ENCODE measurements at places on chromosomes 7 and 10.

- DNase-seq, result no peak
These were observed at the start of gene AQP1 for GRCh38 chr7:30911561-30911969. AQP1 (plus strand) TSS chr7:30911853; CDS start chr7:30911910, 57 bp downstream.

- DNase-seq, result no peak
These were observed 12.6 kb upstream of the FHIP2A start for GRCh38 chr10:114808982-114809381.

GRCh38 chr10:112382515-112383235 lies 8.8 kb downstream of the ACSL5 start:
- no peak for DNase-seq

- peak; percentile 15 for DNase-seq
These were observed 2.5 kb upstream of the MEST start for GRCh38 chr7:130489140-130489983.

GRCh38 chr10:120776442-120776841 lies 74.7 kb upstream of the WDR11 start:
- no peak for DNase-seq

DNA sequence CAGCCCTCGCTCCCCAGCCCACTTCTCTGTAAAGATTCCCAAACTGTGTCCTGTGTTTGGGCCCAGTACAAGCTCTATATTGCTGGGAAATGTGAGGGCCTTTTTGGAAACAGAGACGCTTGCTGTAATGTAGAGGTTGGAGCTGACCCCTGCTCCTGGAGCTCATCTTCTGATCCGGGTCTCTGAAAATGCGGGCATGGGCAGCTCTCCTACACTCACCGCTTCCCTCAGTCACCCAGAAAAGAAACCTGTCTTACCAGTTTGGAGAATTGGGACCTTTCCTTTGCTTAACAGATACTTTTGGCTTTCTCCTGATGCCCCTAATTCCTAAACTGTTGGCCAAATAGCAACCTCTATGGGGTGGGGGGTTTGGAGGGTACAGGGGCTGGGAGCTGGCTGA lies 18.2 kb downstream of the BAG3 start:
- no peak for DNase-seq

GRCh38 chr10:80509403-80510161 lies 28.1 kb upstream of the SH2D4B start:
- no peak for DNase-seq

- no peak for DNase-seq
These were observed 81.7 kb downstream of the NRP1 start for GRCh38 chr10:33252794-33253203.

GRCh38 chr7:138515001-138515528 lies 55.0 kb downstream of the TRIM24 start:
- peak; percentile 25 for DNase-seq

DNA sequence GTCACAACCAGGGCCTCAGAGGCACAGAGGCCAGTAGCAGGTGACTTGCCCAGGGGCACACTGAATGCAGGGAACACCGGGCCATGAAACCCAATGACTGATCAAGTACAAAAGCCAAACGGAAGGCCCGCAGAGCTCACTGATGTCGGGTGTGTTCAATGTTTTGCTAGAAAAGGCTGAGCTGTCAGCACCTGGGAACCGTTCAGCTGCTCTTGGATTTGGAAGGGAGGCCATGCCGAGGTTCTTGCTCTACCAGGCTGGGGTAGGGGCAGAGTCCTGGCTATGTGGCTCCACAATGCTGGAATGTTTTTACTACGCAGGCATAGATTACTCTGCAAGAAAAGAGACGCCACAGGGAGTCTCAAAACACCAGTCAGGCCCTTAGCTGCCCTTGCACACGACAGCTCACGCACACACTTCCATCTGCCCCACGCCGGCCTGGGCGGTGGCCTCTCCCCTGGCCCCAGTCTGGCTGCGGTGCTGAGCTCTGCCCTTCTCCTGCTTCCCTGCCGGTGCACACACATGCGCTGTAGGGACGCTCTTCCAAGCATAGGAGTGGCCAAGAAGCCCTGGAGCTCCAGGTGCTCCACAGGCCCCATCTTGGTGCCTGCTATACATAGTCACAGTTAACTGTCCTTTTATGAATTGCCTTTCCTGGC lies 79.9 kb downstream of the ZRANB1 start:
- DNase-seq, result no peak

DNA sequence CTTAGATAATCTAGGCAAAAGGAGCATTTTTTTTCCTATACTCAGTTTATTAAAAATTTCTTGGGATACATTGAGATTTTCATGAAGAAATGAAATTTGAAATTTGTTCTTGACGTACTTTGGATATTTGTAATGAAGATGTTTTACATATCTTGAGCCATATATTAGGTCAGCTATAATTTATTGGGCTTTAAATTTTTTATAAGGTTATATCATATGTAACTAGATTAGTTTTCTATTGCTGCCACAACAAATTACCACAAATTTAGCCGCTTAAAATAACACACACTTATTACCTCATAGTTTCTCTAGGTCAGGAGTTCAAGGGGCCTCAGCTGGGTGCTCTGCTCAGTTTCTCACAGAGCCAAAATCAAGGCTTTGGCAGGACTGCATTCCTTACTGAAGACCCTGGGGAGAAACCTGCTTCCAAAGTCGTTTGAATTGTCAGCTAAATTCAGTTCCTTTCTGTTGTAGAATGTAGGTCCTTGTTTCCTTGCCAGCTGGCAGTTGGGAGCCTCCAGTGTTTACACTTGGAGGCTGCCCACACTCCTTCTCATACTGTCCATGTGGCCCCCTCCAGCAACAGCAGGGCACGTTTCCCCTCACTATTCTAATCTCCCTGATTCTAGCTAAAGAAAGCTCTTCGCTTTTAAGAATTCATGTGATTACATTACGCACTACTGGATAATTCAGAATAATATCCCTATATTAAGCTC lies 42.6 kb upstream of the DNAH11 start:
- DNase-seq, result no peak

DNA sequence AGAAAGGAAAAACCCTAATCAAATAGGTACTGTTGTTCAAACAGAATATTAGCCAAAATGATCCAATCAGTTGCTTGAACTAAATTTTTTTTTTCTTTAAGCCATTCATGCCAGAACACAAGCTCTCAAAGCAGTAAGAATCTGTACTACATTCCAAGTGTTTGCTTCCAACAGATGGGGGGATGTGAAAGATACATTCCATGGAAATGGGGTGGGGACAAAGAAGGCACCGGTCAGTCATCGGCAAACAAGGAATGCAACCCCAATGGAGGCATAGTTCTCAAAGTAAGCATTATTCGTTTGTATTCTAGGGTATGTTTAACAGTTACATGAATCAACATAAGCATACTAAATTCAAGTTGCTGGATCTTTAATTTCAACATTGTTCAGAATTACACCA lies 32.5 kb downstream of the C10orf143 start:
- no peak for DNase-seq

- no peak for DNase-seq
These were observed 14.1 kb upstream of the DLD start for GRCh38 chr7:107876916-107877315.

DNA sequence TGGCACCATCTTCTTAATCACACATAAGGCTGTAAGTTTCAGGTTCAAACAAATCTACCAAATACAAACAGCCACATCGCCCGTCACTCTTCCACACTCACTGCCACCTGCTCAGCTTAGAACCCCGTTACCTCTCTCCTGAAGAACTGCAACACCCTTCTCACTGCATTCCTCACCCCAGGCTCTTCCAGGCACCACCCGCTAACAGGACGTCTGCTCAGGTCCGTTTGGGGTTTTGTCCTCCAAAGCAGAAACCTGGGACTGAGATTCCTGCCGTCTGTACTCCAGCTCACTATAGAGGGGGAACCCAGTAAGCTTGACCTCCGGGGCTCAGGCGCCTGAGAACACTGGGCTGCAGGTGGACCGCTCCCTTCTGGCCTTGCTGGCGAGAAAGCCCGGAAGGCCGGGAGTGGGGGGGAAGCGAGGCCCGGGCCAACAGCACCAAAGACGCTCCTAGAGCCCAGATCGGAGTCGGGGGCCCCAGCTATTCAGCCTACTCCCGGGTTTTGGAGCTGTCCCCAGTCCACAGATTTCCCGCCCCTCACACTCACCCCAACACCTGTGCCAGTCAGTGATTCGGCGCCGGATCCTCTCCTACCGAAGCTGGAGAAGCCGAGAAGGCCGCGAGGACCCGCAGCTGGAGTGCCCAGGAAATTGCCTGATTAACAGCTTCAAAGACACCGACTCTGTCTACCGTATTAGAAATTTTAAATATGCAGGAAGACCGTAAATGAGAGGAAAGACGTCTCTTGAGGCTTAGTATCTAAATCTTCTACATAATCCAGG lies at the start of gene AP3M1:
Gene AP3M1 (minus strand): TSS at position 625 of the 786 bp plus-strand sequence. CDS start 12,449 bp downstream, outside the sequence.
- peak; percentile 86 for DNase-seq

GRCh38 chr7:116305485-116306408 lies 95.4 kb downstream of the TES start:
- no peak for DNase-seq

DNA sequence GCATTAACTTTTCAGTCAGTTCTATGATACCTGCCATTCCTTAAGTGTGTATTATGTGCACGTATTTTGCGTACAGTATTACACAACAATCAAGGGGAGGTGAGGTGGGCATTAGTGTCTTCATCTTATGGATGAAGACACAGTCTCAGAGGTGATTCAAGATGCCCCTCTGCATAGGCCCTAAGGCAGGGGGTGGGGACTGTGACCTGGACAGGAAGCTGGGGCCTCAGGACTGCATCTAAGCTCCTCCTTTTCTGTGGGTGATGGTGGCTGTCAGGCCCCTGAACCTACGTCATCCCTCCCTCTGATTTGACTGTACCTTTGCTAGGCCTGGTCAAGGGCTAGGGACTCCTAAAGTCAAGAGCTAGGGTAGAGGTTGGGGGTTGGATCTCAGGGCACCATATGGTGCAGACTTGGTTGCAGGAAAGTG lies 38.9 kb downstream of the HK1 start:
- peak; percentile 85 for DNase-seq

DNA sequence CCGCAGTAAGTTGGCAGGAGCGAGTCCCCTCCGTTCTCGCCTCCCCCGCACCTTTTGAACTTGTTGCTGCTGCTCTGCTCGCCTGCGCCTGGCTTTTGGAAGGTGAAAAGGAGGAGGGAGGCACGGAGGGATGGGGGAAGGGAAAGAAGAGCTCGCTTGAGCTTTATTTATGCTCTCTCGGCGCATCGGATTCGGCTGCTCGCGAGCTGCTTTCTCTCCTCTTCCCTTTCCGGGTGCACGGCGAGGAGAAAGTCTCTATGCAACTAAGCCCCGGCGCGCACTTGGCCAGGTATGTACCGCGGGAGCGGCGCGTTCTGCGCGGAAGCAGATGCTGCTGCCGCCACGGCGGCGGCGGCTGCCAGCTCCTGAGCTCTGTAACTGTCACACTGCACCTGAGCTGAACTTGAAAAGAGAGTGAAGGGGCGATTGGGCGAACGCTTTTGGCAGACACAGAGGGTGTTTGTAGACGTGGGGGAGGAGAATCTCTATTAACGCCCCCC lies 551 bp downstream of the KCND2 start:
- peak; percentile 79 for DNase-seq

- DNase-seq, result no peak
These were observed 110.7 kb downstream of the AKR1D1 start for GRCh38 chr7:138186951-138187351.

GRCh38 chr7:38428041-38428440 lies 154.6 kb upstream of the TARP start:
- DNase-seq, result no peak

- no peak for DNase-seq
These were observed 224.8 kb upstream of the LYZL1 start for GRCh38 chr10:29063806-29064644.
